ENCODE measurements at places on chromosomes 6 and 20.

DNA sequence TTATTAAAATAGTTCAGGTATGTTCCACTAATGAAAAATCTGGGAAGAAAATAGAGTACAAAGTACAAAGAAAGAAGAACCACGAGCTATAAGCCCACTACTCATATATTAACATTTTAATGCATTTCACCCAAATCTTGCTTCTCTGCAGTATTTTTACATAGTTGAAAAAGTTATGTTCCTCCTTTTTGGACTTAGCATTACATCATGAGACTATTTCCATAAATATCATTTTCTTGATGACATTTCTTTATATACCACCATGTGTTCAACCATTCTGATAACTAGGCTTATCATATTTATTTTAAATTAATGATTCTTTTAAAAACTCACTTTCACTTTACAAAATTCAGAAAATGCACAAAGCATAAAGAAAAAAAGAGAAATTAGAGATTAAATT is 3.0 kb downstream of the IPCEF1 start:
- no peak for DNase-seq

DNA sequence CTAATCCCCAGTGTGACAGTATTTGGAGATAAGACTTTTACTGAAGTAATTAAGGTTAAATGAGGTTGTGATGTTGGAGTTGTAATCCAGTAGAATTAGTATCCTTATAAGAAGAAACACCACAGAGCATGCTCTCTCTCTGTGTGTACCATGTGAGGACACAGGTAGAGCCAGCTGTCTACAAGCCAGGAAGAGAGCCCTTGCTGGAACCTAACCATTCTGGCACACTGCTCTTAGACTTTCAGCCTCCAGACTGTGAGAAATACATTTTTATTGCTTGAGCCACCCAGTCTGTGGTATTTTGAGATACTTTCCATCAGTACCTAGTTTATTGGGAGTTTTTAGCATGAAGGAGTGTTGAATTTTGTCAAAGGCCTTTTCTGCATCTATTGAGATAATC is 110.2 kb downstream of the PHF3 start:
- no peak for DNase-seq

DNA sequence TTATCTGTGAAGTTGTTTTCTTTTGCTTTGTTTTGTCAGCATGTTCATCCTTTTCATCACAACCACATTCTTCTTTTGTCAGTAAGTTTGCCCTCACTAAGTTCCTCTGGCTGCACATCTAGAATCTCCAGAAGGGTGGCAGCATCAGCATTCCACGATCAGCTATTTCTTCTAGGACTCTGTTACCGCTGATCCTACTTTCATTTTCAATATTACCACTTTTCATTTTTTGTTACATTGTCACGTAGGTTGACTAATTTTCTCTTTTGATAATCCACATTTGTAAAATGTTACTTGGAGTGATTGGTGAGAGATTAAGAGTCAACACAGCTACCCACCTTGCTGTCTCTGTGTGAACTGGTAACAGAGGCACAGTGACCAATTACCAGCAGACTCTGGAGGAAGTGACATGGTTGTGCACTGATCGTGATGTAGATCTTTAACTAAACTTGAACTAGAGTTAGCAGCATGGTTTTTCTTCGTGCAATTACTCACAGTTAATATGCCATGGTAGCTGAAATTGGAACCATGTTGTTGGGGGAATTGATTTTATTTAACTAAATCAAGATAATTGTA is 307.9 kb upstream of the SLC35B3 start:
- DNase-seq = no peak

DNA sequence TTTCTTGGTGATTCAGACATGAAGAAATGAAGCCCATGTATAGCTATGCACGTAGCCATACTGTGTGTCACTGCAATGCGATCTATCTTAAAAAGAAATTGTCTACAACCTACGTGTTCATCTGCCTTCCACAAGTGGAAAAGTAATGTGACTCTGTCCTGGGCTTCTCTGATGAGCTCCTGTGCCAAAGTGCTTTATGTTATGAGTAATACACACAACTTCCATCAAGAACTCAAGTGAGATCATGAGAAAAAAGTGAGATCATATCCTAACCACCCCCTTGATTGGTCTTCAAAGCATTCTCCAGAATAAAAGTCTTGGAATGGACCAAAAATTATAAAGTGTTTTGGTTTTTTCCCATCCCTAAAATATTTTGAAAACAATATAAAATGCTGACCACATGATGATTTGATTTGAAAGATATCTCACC is 114.3 kb downstream of the DST start:
- no peak for DNase-seq

GRCh38 chr6:39200498-39201020 is 28.7 kb downstream of the KCNK5 start:
- DNase-seq = no peak

GRCh38 chr6:54135665-54136369 is 24.6 kb downstream of the MLIP start:
- DNase-seq = no peak
